ENCODE measurements at places on chromosomes 6 and 20.

DNA sequence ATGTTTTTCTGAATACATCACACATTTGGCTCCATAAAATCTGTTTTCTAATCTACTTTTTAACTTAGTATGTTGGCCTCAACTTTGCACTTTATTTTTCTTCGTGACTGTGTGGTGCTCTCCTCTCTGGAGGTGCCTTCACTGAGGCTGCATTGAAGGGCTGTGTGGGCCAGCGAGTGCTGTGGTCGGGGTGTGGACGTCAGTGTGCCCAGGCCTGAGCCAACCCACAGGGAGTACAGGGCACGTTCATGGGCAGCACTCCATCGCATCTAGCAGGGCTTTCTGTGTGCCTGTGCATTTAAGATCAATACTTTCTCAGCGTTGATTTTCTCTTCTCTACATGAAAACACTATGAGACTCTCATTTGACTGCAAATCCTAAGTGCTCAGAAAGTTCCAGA lies 37.8 kb downstream of the DACT2 start:
- DNase-seq = no peak

DNA sequence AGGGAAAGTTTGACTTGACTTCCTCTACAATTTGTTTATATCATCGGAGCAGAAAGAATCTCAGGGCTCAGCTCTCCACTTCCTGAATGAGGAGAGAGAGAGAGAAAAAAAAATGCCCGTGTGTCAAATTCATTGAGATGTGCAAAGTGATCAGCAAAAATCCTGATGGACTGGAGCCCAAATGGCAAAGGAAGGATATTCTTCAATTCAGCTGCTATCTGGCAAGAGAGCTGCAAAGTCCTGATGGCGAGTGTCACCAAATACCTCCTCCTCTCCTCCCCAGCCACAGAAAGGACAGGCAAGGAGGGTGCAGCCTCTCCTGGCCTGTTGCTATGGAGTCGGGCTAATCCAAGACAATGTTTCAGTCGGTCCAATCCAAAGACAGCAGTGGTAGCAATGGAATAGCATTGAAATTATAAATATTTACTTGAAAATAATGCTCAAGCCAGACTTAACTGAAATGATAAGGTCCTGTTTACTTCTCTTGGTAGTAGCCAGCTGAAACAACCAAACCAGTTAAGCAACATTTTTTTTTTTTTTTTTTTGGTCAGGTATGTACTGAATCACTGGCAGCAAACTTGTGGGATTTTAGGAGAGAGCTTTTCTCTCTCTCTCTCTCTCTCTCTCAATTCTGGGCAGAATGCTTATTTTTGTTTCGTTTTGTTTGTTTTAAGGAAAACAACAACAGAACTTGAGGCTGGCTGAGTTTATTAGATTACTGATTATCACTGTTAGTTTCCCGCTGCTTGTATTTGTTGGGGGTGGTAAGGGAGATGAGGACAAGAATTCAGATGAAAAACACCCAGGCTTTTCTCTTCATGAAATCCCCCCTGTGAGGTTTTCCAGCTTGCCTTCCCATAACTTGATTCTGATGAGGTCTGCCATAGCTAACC lies 204.2 kb downstream of the BCAS1 start:
- peak; percentile 54 for DNase-seq

DNA sequence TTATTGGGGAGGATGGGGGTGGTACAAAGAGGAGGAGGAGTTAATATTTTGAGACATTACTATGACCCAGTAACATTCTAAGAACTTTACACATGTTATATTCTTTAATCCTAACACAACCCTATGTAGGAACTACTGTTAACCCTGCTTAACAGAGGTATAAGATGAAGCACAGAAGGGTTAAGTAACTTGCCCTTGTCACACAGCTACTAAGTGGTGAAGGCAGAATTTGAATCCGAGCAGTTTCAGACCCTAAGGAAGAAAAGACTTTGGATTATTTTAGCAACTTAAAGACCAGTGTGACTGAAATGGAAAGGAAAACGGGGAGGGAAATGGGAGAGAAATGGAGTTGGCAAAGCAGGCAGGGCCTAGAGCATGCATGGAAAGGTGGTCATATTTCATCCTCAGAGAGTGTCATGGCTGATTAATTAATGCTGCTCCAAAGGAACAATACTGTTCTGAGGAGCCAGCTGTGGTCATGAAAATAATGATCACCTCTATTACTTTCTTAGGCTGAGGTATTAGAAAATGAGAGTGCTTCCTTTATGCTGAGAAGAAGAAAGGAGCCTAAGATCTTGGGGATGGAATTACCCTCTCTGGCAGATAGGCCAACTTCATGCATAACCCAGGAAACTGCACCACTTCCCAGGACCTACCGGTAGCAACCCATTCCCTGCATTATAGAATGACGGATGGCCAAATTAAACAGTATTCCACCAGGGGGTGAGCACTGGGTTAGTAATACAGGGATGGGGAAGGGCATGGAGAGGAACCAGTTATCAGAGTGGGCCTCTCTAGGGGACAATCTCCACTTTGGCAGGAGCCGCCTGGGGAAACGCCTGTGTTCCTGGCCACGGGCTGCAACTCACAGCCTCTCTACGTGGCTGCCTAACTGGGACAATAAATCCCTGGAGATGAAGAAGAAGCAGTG lies 50.1 kb upstream of the TNFAIP3 start:
- DNase-seq = no peak

DNA sequence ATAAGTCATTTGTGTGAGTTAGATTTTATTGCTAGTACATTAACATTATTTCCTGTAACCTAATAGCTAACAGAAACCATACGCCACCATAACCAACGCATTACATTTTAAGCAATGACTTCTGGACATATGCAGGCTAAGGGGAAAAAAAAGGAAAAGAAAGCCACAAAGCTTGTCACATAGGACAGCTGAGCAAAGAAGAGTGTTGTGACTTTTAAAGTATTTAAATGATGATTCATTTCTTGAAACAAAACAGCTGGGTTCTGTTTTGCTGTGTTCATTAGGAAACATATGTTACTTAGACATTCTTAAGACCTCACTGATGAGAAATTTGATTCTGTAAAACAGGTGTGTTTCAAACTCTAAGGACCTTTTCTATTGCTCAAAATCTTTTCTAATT lies 171.4 kb downstream of the COL9A1 start:
- DNase-seq = no peak

DNA sequence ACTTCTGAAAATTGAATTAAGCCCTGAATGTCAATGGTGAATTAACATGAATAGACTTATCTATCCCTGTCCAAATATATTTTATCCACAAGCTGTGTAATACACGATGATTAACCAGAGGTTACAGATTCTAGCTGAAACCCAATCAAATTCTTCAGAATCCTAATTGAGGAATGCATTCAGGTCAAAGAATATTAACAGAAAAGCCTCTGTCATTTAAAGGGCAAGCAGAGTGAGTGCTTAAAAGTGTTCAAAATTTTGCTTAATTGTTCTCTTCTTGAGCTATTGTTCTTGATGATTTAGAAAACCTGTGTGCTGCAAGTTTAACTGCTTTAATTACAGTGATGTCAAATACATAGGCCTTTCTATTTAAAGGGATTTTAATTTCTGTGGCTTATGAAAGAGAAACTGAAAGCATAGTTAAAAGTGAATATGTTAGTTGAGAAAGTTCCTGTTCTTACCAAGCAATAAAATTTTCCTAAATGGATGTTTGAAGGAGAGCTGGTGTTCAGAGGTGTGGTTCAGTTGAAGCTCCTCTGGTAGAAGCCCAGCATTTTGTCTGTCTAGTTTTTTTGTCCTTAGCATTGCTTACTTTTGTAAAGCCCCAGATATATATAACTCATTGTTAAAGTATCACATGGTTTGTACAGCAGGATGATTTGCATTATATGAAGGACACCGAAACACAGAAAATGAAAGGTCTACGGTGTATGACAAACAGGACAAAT lies 466.3 kb upstream of the PLCB4 start:
- DNase-seq = no peak

DNA sequence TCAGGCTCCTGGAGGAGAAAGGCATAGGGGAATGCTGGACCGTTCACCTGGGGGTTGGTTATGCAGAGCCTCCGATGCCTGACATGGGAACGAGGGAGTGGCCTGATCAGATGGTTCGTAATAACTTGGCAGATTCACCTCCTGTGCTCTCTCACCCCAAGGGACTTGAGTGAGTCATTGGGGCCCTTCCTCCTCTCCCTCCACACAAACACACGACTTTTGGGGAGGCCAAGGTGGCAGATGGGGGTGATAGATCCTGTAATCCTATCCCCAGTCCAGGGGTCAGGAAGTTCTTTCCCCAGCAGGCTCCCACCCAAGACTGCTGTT lies 45.6 kb upstream of the ARFGEF2 start:
- DNase-seq = peak; percentile 42

GRCh38 chr6:71012866-71013469 lies 56.1 kb upstream of the B3GAT2 start:
- DNase-seq = peak; percentile 56

GRCh38 chr6:37956711-37957275 lies 137.3 kb downstream of the ZFAND3 start:
- no peak for DNase-seq

GRCh38 chr20:39103732-39104131 lies 141.6 kb downstream of the DHX35 start:
- no peak for DNase-seq

- DNase-seq = no peak
Measured at GRCh38 chr20:12411246-12411940, 493.7 kb downstream of the BTBD3 start.

DNA sequence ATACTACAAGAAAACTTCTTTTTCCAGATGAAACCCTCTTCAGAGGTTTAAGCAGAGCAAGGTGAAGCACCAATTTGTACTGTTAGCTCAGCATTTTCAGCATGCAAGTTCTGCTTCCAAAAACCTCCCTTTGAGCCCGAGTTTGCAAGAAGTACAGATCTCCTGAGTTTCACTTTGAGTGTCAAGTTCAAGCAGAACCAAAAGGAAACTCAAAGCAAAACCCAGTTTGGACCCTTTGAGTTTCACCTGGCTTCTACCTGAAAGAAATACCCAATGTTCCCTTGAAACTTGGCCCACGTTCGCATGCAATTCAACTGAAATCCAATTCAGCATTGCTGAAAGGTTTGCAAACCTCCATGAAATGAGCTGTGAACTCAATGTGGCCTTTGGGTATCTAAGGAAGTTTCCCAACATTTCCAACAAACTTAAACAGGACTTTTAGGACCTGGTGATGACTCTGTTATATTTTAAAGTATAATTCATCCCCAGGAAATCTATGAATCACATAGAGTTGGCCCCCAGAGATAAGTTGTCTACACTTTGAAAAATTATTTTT lies 62.9 kb upstream of the HBS1L start:
- no peak for DNase-seq
